ENCODE measurements at places on chromosomes 5 and 9.

DNA sequence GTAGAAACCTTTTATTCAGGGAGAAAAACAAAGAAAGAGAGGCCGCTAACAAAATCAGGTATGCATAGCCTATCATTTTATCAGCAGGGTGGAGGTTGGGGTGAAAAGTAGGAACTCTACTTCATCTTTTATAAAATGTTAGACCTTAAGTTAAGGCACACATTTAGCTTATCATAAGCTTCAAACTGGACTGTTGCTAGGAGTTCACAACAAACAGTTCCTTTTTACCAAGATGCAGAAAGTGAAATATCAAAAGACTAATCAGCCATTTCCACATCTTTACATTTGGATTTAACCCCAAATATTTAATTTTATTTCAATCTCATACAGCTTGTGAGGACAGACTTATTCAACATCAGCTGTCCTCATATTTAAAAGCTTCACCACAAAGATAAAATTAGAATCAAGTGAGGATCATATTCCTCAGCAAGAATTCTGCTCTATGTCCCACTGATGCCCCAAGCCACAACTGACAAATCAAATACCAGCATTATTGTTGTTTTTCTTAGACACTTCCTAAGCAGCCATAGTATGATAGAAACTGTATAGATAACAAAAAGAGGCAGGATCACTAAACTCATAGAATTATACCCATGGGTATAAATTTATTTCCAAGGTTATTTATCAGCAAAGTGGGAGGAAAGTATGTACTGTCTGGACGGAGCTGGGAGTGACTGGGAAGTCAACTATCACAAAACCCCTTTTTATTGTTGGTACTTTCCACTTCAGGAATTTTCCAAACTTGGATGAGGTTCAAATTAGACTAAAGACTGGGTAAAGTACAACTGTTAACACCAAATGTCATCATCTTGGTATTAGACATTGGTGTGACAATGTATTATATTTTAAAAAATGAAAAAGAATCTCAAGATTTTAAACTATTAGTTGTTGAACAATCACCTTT, 29.9 kb upstream of the MYOT start:
- DNase-seq: no peak

DNA sequence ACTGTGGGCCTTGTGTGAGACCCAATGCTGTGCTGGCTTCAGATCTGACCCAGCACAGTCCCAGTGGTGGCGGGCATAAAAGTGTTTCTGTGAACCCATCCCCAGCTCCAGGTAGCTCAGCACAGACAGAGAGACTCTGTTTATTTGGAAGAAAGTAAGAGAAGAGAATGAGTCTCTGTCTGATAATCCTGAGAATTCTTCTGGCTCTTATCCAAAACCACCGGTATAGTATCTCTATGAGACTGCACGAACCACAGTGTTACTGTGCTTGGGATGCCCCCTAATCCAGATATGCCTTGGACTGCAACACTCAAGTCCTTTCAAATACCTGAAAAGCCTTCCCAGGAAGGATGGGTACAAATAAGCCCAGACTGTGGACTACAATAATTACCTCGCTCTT, 1660.8 kb upstream of the ACO1 start:
- no peak for DNase-seq

DNA sequence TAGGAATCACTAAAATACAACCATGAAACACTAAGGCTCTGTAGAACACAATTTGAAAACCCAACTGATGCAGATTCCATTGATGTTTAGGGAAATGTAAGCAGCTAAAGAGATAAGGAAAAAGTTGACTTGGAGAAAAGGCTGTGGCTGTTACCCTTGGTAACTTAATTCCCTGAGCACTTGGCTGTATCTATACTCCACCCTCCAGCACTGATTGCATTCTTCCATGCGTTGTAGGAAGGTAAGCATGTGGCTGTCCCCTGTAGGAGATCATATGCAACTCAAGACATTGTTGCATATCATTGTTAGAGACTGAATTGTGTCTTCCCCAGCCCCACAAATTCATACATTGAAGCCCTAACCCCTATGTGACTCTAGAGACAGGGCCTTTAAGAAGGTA, 184.5 kb downstream of the CEMIP2 start:
- DNase-seq: no peak

DNA sequence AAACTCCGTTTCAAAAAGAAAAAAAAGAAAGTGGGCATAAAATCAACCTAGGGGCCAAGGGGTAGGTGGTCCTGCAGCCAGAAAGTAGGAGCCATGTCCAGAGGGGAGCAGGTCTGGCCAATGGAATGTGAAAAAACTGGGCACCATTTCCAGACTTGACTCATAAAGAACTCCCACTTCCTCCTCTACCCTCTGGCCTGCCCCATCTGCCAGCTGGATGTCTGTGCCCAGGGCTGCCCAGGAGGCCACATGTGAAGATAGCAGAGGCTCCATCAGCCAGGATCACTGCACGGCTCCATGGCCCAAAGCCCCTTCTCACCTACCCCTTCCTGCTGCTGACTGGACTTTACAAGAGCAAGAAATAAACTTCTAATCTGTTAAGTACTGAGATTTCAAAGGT, 42.1 kb upstream of the EEIG1 start:
- DNase-seq: no peak

GRCh38 chr5:93584596-93585040, 1.6 kb downstream of the NR2F1 start:
- DNase-seq: no peak

GRCh38 chr5:135266303-135266635, 132.8 kb downstream of the MACROH2A1 start:
- DNase-seq: no peak

DNA sequence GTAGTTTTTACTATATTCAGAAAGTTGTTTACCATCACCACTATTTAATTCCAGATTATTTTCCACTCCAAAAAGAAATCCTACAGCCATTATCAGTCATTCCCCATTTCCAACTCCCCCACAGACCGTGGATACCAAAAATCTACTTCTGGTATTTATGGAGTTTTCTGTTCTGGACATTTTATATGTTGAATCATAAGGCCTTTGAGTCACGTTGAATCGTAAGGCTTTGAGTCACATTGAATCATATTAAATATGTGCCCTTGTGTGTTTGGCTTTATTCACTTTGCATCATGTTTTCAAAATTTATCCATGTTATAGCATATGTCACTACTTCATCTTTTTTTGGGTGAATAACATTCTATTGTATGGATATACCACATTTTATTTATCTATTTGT, 454.1 kb upstream of the NUDT12 start:
- no peak for DNase-seq

- no peak for DNase-seq
These were observed 156.1 kb downstream of the TTC39B start for GRCh38 chr9:15150939-15151338.

DNA sequence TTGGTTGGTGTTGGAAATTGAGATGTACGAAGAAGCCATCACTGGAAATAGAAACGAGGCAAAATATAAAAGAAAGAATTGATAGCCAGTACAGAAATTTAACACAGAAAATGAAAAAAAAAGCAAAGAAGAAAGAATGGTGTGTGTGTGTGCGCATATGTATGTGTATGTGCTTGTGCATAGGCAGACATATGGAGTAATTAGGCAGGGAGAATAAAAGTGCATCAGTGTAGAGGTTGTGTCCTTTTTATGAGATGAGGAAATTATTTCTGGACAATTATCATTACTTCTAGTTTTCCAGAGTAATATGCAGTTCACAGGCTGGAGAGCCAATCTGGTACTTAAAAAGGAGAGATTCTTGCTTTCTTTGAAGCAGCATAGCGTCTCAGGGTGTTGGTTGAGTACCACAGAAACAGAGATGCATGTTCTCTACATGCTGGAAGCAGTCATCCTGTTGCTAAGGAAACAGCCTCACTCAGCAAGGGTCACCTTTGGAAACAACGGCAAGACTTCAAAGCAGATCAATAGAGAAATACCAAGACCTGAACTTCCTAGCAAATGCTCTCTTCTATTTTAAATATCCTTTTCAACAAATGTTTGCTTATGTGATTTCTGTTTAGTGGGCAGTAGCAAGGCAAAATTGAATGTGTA, 172.7 kb downstream of the TAF11L14 start:
- DNase-seq: no peak

GRCh38 chr9:92501671-92502393, 19.5 kb upstream of the ASPN start:
- no peak for DNase-seq

DNA sequence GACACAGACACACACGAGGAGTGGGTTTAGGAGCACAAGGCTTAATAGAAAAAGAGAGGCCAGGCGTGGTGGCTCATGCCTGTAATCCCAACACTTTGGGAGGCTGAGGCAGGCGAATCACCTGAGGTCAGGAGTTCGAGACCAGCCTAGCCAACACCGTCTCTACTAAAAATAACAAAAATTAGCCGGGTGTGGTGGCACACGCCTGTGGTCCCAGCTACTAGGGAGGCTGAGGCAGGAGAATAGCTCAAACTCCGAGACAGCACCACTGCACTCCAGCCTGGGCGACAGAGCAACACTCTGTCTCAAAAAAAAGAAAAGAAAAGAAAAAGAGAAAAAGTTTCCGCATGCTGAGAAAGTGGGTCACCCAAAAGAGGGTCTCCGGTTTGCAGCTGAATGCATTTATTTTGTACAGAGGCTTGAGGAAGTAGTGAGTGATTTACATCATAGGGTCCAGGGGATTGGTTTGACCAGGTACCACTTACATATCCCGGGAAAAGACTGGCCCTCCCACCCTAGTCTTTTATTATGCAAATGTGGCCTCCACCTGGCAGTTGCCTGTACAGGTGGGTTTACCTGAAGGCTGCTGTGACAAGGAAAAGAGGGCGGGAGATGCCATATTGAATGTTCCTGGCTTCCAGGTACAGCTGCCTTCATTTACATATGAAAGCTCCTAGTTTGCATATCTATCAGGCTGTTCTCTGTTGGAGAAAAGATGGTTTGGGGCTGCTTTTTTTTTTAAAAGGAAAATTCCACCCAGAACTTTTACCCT, 366.2 kb upstream of the GRAMD2B start:
- DNase-seq: no peak

DNA sequence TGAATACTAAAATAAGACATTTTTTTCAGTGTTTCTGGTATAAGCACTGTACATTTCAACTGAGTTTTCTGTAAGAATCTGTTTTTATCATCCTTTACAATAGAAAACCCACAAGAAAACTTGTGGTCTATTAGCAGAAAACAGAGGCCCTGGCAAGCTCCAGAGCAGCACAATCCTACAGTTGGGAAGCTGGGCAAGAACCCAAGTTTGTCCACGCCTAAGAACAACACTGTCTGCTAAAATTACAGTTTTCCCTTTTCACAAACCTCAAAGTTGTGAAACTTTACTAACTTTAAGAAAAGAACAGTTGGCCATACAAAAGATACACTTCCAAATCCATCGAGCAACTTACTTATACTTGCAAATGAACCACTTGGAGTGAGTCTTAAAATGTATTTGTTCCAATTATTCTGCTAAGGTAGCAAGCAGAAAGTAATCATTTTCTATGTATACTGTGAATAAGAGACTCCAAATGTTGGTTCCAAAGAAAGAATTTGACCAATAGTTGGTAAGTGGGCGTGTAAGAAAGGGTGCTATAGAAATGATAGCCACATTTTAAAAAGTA, 982.0 kb upstream of the ARRDC3 start:
- no peak for DNase-seq

DNA sequence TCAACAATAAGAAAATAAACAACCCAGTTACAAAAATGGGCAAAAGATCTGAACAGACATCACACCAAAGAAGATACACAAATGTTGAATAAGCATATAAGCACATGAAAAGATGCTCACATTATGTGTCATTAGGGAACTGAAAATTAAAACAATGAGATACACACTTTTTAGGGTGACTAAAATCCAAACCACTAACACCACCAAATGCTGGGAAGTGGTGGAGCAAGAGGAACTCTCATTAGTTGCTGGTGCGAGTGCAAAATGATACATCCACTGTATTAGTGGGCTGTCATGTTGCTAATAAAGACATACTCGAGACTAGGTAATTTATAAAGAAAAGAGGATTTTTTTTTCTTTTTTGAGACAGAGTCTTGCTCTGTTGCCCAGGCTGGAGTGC, 329.1 kb downstream of the TMEM38B start:
- no peak for DNase-seq

DNA sequence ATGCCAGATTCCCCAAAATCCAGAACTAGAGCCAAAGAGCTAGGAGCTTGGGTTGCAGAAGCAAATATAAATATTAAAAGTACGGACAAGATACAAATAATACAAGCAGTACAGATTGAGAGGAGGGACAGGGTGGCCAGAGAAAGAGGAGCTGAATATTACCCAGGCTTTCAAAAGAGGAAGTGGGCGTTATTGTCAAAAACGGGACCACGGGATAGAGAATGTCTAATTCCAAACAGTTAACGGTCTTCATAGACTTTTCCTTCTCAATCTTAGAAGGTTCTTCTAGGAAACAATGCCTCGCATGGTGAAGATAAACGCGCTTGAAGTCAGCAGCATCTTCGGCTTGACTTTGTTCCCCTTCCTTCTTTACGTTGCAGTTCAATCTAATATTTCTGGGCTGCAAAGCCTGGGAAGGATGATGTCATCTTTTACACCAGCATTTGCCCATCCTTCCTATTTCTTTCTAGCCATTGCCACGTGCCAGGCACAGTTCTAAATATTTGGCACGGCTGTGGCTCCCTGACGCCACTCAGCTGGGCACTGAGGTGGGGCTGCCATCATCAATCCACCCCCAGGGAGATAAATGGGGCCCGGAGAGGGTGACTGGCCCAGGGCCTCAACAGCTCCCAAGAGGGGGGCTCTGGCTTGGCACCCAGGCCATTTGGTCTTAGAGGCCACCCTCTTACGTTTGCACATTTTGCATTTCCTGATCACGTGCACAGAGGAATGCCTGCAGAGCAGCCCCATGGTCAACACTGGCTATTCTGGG, 16.3 kb upstream of the OLFM1 start:
- DNase-seq: no peak

GRCh38 chr9:116298878-116299391, 145.3 kb downstream of the PAPPA start:
- no peak for DNase-seq

GRCh38 chr9:97359147-97359546, 51.7 kb downstream of the CCDC180 start:
- DNase-seq: no peak

DNA sequence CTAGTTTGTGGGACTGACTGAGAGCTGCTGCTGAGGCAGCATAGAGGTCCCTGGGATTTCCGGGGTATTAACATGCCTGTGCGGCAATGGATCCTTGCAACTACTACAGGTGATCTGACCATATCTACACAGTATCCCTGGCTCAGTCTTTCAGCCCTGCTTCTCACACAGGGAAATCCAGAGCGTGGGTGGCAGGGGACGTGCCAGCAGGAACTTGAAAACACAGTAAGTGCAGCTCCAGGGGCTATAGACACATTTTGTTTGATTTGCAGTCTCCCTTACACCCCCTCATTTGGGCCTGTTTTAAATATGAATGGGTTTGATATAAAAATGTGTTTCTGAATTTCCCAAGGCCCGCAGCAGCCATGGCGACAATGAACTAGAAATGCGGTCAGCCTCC, 209.5 kb downstream of the DCP2 start:
- no peak for DNase-seq

Measured in activated CD4-positive, alpha-beta T cell treated with anti-CD3 and anti-CD28 coated beads, Interleukin-2, amount 50 U/mL, for 4 hours (primary cell).